ENCODE measurements at places on chromosomes 3 and 15.

DNA sequence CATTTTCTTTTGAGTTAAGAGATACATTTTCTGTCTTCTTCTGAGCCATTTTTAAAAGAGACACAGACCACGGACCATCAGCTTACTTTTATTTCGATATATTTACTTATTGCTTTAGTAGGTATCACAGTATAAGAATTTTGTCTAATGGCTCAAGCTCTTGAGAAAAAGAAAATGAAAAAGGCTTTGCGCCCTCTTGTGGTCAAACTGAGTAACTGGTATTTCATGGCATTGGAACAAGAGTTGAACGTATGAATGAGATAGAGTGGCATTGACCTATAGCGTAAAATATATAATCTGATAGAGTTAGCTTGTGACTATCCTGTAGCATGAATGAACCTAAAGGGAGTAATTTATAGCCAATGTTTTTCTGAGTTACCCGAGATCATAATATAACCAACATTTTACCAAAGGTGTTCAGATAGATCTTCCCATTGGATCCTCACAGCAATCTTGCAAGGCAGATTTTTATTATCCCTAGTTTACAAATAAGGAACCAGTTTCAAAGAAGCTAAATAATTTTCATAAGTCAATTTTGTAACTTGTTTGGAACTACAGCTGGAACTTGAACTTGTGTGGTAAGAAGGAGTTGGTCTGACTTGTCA is 154.6 kb downstream of the POLR2M start:
- peak; percentile 56 for DNase-seq

GRCh38 chr3:168330983-168331382 is 235.3 kb upstream of the GOLIM4 start:
- DNase-seq: no peak

DNA sequence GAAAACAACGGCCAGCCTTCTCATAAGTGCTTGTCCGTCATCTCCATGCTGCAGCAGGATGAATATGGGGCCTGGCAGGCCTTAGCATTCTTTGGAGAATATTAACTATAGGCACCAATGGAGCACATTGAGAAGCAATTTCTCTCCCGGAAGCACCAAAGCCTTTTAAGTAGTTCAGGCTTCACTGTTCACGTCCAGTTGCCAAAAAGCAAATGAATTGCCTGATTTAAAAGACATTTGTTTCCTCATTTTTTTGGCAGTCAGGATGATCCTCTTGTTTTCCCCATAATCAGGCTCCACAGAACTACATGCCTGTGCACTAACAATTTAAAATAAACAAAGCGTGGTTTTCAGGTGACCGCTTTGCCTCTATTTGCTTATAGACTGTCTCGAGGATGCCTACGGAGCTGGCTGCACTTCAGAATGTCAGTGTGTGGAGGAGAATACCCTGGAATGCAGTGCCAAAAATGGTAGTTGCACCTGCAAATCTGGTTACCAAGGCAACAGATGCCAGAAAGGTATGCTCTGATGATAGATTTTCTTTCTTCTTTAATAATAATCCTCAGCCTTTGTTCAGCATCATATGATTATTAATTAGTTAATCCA is 725.2 kb upstream of the GOLIM4 start:
- peak; percentile 75 for DNase-seq

GRCh38 chr3:171088964-171089754 is 62.6 kb upstream of the SLC2A2 start:
- DNase-seq: peak; percentile 29

DNA sequence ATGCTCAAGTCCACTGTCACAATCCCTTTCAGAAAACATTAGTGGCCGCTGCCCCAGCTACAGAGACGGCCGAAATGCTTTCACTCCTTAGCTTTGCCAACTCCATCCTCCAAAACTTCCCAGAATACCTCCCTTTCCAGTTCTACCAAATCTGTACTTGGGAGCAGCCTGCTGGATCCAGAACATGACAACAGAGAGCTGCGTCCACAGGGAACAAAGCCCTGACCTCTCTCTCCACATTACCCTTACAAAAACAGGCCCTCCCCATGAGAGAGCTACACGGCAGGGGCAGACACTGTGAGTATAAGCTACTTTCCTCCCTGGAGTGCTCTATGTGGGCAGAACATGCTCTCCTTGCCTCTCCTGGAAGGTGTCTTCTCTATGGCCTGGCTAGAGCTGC is 6.3 kb downstream of the RBM15B start:
- DNase-seq: no peak

- no peak for DNase-seq
Observed at GRCh38 chr3:156614642-156615511, 59.5 kb upstream of the TIPARP start.

- DNase-seq: no peak
Observed at GRCh38 chr3:134274571-134274970, 23.9 kb upstream of the RYK start.

DNA sequence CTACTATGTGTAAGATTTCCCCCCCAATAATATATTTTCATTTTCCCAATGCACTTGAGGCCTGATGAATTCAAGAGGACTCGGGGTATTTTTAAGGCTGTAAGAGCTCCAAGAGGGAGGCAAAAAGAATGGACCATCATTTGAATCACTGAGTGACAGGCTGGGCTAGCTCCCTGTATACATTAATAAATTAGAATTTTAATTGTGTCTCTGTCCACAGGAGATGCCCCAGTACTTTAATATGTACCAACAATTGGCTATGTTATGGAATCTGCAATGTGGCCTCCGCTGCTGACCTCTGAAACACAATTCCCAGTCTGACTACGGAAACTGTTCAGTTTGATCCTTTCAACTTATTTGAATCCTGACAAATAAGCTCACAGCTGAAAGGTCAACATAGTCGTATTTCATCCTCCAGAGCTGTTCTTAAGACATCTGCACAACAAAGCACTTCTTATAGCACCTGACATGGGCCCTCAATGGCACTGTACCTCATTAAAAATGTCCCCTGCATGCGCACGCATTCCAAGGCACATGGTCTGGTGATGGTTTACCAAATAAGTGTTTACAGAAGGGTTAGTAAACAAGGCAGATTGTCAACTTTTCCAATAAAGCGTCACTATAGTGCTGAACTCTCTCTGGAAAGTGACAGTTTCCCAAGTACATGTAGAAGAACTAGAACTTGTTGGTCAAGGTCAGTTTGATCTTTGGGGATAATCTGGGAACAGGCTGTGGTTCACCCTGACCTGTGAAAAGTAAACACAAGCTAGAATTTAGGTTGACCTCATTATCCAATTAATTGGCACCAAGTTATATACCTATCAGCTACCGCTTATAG is 472.9 kb downstream of the FOXP1 start:
- no peak for DNase-seq

DNA sequence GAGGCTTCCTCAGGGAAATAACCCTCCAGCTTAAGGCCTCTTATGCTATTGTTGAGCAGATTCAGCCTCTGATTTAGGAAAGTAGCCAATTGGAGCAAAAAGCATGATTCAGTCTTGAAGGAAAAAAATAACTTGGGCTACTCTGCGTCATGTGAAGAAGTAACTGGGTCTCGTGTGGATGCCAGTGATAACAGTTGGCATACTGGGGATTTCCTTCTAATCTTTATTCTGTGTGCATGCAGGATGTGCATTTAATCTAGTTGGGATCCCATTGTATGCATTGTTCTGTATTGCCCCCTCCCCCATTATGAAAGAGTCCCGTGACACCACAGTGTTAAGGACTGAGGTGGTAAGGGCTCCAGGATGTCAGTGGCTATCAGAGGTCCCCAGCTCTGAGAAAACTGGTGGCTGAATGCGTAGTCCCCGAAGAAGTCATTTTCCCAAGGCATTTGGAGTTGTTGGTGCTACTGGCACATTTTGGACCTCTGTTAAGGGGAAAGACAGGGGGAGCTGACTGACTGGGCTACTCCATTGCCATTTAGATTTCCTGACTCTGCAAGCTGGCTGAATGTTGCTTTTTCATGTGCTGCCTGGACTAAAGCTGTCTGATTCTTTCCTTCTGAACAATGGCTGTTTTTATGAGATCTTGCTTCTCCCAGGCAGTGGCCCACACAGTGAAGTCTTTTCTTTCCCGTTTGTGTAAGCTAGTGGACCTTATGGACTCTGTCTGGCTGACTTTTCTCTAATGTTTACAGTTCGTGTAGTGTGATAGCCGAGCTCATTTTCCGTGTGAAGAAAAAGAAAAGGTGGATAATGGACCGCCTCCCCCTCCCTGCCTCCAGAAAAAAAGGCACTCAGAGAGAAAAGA is 38.4 kb upstream of the TRAK1 start:
- DNase-seq: no peak

GRCh38 chr15:93129702-93130488 is 40.9 kb upstream of the RGMA start:
- no peak for DNase-seq

GRCh38 chr15:70617076-70617910 is 146.1 kb downstream of the UACA start:
- DNase-seq: no peak

- no peak for DNase-seq
Observed at GRCh38 chr3:44409640-44410410, 67.6 kb downstream of the ZNF445 start.

DNA sequence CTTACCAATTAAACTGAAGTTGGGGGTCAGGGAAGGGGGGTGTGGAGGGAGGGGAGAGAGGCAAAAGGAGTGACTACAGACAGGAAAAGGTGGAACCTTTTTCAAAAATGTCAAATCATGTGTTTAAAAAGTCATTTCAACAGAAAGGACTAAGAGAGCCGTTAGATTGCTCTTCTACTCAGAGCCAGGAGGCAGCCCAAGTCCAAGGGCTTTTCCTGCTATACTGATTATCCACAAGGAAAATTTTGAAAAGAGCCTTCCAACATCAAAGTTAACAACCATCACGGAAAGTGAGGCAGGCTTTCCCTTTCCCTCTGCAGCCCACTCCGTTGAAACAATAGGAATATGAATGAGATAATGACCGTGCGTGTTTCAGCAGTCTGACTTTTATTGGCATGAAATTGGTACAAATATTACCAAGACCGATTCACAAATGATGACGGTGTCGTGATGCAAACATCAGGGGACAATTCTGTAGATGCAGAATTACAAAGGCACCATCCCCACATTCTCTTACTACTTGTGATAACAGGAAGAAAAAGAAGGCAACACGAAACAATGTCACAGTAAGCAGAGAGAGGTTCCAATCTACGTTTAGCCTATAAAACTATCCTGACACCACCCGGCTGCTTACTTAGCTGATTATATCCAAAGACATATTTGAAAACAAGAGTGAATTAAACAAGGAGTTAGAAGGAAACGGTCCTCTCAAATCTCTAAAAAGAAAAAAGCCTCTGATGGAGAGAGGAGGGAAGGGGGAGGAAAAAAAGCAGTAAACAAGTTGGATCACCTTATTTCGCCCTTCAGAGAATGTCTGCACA is 453.7 kb downstream of the FOXP1 start:
- no peak for DNase-seq

DNA sequence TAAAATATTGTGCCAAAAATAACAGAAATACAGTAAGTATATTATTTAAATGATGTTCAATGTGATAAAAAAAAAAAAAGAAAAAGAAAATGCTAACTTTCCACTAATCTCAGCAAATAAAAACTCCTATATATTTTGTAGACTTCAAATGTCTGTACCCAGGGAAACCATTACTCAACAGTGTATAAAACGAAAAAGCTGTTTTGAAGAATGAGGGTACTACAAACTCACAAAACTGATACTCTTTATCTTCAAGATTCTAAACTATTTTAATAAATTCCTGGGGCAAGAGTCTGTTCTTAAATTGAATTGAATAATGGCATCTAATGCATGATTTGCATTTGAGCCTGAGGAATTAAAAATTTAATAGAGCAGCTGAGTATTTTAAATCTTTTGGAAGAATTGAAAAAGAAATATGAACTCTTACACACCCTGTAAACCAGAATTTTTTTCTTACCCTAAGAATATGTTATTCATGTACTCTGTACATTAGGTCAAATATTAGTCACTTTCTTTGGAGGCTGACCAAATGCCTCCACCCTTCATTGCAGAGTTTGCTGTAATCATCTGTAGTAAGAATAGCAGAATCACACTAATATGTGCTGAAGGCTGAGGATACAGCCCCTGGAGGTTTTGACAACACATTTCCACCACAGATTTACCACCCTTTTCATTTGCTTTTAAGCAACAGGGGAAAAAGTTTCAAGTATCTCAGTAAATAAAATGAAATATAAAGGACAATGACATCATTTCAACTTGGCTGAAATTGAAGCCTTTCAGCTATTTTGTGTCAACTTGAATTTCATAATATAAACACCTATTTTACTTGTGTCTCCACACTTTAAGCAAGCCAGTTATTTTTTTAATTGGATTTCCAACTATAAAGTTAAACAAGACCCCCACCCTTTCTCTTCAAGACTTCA is 79.7 kb downstream of the FBN1 start:
- no peak for DNase-seq

GRCh38 chr15:73935547-73935946 is 9.3 kb downstream of the LOXL1 start:
- DNase-seq: no peak

DNA sequence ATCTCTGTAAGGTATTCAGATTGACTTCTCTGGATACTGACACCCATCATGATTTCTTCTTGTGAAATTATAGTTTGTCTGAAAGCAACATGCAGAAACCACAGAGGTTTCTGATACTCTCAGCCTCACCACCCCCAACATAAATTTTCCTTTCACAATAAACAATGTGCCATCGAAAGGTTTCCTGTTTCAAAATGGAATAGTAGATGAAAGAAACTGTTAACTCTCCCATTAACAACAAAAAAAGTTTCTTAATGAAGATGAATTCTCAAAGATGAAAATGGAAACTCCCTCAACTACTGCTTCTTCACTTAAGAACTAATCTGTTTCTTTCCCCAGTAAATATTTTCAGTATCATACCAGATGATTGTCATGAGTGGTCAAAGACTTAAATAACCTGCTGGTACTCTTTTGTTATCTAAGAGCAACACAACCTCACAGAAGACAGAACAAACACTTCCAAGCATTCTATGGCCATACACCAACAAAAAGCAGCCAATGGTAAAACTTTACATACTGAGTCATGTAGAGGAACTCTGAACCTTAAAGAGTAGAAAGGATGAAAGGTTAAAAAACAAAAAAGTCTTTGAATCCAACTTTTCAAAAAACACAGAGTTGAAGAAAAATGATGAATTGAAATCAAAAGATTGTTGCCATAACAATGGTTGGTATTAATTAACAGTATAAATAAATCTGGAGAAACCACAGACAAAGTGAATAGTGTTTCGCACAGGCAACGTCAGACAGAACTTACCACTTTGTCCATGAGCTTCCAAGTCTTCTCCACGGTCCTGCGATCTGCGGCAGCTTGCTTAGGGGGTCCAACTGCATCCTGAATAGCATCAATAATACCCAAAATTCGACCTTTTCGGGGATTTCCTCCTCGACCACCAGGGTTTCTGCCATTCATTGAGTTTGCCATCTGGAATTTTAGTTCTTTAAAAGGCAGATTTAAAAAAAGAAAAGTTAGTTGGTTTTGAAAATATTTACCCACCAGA is 1.9 kb downstream of the CBLB start:
- DNase-seq: no peak

GRCh38 chr15:40065166-40065565 is 26.2 kb upstream of the SRP14 start:
- no peak for DNase-seq

- no peak for DNase-seq
Observed at GRCh38 chr3:39754549-39754948, 54.9 kb upstream of the MYRIP start.

- DNase-seq: no peak
Observed at GRCh38 chr3:64798316-64798715, 110.5 kb upstream of the ADAMTS9 start.

All from NCI-H1105 (cell line).